ENCODE measurements at places on chromosomes 7 and 10.

DNA sequence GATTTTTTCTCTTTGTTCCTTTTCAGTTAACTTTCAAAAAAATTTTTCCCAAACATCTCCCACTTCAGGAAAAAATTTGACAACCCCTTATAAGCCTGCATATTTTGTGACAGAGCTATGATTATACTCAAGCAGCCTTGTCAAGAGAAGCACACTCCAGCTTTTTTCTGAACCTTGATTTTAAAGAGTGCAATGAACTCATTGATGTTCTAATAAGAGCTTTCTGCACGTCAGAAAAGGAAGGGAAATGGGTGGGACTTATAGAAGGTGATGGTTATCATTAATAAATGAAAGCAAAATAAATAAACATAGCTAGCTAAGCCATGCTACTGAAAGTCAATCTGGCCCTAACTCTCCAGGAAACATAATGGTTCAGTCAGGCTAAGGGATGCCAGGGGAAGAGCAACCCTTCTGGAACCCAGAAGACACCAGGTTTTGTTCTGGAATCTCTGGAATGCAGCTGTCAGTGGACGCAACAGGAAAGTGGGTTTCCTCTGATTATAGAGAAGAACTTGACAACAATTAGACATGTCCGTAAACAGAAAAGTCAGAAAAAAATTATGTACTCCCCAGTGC lies 76.1 kb downstream of the NHLRC2 start:
- no peak for DNase-seq

DNA sequence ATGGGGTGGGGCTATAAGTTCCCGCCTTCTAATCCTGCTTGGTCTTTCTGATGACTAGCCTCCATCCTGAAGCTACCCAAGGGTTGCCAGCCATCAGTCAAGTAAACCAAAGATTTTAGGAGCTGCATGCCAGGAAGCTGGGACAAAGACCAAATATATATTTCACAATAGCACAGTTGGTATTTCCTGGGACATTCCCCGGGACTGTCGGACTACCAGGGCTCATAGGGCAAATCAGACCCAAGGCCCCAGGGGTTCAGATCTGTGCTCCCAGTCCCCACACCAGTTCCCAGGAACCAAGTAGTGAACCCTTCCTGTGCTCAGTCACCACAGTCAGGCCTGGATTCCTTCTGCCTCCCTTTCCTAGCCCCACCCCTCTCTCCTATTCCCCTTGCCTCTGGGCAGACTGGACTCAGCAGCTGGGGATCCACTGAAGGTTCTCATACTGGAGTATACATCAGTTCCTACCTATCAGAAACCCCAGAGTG lies 5.7 kb upstream of the CXCL12 start:
- no peak for DNase-seq

DNA sequence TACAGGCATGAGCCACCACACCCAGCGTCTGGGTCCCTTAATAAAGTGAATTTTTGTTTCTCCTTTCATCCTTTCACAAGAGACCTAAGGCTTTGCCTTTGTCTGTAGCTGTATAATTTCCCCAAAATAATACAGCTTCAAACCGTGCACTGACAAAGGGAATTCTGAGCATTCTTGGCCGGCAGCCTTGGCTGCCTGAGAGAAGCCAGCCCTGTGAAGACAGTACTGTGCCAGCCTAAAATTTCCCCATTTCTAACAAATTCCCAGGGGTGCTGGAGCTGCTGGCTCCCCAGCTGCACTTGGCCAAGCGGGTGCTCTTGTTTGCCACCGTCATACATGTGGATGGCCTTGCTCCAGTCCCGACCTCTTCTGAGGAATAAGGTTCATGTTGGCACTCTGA lies 106.2 kb downstream of the ZMYND11 start:
- no peak for DNase-seq

DNA sequence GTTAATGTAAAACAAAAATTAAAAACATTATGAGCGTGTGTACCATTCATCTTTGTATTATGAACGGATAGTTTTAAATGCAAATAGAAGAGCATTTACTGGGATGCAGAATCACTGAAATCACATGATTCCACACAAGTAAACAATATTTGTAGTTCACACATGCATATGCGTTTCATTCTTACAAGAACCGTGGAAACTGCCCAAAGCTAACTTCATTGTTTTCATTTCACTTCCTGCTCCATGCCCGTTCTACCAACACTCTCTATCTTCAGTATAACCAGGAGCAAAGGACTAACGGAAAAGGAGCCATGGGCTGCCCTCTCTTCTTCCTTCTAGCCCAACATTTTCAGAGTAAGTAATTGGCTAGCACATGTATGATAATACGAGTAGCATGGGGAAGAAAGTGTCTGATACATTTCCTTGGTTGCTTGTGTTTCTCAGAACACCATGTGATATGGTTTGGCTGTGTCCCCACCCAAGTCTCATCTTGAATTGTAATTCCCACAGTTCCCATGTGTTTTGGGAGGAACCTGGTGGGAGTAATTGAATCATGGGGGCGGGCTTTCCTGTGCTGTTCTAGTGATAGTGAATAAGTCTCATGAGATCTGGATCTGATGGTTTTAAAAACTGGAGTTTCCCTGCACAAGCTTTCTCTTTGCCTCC lies 38.8 kb downstream of the ZNF783 start:
- no peak for DNase-seq

DNA sequence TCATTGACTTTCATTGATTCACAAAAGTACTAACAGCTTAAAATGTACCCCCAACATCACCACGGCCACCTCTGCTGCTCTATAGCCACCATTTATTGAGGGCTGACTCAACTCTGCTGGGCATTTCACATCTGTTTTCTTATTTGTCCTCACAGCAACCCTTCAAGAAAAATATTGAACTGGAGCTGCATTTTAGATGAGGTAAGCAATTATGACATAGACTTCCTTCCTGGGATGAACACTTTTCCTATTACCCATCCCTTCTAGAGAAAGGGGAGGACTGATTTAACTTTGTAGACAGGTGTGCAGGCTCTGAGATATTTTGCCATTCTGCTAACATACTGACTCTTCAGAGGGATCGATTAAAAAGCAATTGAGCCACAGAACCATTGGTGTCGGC lies 217.4 kb downstream of the CACNA2D1 start:
- DNase-seq, result no peak

DNA sequence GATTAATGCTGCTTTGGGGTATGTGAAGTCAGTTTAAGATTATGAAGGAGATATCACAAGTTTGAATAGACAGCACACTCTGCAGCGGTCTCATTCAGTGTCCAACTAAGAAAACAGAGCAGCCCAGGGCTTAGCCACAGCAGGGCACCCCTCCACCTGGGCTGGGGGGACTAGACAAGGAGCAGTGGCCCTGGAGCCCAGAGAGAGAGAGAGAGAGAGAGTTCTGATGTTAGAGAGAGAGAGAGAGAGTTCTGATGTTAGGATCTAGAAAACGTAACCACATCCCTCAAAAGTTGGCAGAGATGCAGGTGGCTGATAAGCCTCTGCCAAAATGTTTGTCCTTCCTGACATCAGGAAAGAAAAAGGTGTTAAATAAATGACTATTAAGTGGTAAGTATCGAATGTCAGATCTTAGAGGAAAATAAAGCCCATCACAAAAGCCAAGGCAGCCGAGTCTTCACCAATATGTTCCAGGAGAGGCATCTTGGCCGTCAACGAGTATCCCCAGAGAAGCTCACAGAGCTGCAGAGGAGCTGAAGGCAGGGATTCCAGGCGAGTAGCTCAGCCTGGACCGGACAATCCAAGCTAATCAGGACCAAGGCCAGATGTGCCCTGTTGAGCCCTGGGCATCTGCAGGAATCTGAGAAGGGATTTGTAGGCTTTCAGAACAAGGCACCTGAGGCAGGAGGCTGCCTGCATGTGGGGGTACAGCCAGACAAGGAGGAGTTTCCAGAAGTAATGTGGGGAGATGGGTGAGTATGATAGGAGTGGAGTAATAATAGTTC lies 150.1 kb upstream of the TCF7L2 start:
- DNase-seq, result no peak

DNA sequence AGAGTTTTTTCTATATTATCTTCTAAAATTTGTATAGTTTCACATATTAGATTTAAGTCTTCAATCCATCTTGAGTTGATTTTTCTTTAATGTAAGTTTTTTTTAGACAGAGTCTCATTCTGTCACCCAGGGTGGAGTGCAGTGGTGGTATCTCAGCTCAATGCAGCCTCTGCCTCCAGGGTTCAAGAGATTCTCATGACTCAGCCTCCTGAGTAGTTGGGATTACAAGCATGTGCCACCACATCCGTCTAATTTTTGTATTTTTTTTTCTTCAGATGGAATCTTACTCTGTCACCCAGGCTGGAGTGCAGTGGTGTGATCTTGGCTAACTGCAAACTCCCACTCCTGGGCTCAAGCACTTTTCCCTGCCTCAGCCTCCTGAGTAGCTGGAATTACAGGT lies 143.4 kb upstream of the ZNF92 start:
- DNase-seq, result no peak

DNA sequence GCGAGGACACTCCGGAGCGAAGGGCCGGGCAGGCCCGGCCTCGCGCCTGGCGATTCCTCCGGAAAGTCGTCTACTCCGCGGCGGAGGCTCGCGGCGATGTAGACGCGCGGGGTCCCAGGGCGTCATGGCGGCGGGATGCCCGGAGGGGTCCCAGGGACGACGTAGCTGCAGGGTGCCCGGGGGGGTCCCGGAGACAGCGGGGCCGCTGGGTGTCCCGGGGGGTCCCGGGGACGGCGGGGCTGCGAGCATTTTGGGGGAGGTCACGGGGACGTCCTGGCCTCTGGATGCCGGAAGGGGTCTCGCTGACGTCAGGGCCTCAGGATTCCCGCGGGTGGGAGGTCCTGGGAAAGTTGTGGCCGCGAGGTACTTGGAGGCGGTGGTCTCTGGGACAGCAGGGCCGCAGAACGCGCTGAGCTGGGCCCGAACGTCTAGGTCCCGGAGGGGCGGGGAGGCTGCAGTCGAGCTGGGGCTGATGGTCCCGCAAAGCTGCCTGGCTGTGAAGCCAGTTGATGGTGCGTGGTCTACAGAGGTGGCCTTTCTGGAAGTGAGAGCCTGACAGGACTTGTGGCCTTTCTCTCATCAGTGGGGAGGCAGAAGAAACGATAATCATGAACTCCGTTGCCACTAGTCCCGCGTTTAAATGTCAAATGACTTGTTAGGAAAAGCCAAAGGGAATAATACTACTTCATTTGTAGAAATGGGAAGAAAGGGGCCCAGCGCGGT lies 637 bp downstream of the HSPA14 start:
- peak; percentile 74 for DNase-seq

GRCh38 chr10:61821153-61821552 lies 80.3 kb upstream of the ARID5B start:
- no peak for DNase-seq

- DNase-seq, result no peak
Measured at GRCh38 chr7:22958742-22959141, 55.2 kb downstream of the HYCC1 start.

GRCh38 chr7:133512560-133512959 lies 259.7 kb downstream of the EXOC4 start:
- no peak for DNase-seq

DNA sequence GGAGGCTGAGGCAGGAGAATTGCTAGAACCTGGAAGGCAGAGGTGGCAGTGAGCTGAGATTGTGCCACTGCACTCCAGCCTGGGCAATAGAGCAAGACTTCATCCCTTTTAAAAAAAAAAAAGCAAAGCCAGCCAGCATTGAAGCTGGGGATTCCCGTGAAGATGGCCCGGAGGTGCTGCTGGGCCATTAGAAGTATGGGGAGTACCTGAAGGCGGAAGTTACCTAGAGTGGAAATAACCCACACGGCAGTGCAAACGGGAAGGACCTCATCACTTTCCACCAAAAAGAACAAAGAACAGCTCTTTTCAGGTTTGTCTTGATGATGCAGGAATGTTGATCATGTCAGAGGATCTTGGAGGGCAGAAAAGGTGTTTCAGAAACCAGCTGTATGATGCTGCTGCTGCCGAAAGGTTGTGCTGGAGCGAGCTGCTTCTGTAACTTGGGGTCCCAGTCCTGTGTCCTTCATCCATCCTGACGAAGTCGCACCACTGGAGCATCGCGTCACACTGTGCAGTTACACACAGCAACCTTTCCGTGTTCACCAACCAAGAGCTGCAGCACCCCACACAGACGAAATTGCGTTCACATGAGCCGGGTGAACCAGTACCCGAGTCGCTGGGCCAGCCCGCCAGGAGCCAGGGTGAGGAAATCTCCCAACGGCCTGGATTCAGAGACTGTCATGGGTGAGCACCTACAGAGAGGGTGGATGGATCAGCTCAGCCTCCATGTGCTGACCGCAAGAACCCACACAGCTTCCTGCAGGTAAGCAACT lies 8.2 kb downstream of the ZFAND2A start:
- DNase-seq, result no peak

GRCh38 chr10:128043259-128044045 lies 82.8 kb downstream of the MKI67 start:
- DNase-seq, result no peak

DNA sequence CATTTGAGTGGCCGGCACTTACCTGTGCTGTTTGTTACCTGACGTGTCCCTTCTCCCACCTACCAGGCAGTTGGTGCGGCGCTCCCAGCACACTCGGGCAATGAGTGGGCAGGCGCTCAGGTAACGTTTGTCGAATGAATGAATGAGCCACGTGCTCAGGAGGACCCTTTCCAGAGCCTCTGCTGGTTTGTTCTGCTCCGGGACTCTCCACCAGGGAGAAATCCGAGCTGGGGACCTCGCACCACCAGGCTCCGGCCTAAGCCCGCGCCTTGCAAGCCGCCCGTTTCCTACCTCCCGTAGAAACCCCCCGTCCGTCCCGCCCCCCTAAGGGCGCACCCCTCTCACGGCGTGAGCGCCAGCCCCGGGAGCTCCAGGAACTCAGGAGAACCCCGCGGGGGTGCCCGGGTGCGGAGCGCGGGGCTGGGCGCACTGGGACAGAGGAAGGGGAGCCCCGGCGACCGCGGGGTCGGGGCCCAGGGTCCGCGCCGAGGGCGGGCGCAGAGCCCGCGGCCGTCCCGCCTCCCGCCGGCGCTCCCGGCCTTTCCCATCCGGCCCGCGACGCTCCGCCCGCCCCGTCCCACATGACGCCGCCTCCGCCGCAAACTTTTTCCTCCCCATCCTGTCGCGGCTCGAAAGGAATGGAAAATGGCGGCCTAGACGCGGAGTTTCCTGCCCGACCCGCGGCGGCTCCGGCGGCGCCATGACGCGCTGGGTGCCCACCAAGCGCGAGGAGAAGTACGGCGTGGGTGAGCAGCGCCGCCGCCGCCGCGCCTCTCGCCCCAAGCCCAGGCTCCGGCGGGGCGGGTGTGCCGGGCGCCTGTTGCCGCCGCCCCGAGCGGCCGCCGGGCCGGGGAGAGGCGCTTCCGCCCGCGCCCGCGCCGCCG lies at the start of gene DOCK1:
Gene DOCK1 (plus strand): TSS at position 611 of the 884 bp plus-strand sequence. CDS start 90 bp downstream, at position 701.
- DNase-seq, result peak; percentile 93

DNA sequence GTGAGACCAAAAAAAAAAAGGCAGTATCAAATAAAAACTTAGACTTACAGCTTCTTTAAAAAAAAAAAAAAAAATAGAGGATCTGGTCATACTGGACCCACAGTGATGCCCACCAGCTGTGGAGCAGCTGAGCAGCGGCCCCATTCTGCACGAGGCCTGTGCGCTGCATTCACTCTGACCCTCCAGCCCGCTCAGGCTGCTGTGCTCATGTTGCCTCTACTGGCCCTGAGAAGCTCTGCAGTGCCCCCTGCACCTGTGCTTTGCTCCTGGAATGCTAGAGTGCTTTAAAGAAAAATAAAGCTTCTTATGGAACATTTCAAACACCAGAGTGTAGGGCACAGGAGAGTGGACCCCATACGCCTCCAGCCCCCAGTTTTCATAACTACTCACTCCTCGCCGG lies 33.2 kb downstream of the TMEM120A start:
- peak; percentile 57 for DNase-seq

- DNase-seq, result no peak
Measured at GRCh38 chr7:134153493-134154136, 26.5 kb downstream of the LRGUK start.

All from SK-N-SH (cell line).